MCF 10A (cell line): ENCODE measurements at places on chromosomes 1 and 21. TPM values are rescaled to one million over a fixed set of nuclear protein-coding genes. Genes with fewer than 3 reads are reported as not detected.
A peak's percentile ranks its signal among the peaks of the same experiment; 100 is the strongest.

GRCh38 chr1:39829791-39830533 lies 41.3 kb upstream of the BMP8B start:
- H3K4me1 ChIP-seq = no peaks in the 10 kb centered on the region
- DNase-seq = no peak
- no peaks in the 10 kb centered on the region for H3K36me3 ChIP-seq
- no peak overlapping the region for H3K27ac ChIP-seq
- H3K4me3 ChIP-seq = no peak overlapping the region

The NEK7 gene
- total RNA-seq = 51.1 and 54.4 TPM in 2 replicates

DNA sequence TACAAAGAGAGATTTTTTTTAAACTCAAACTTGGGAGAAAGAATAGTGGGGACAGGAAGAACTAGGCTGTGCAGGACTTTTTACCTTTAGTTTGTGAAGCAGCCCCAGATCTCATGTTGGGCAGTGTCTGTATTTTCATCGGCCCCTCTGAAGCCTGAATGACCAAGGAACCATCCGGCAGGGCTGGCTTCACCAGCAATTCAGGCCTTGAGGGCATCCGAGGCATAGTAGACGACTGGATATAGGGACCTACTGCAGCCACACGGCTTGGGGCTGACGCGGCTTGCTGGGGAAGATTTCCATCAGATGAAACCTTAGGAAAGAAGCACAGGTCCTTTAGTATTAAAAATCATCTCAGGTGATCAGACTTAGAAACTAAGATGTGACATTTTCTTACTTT lies 43.7 kb downstream of the TP53BP2 start:
- H3K27me3 ChIP-seq = no peaks in the 10 kb centered on the region
- no peak for DNase-seq
- H3K27ac ChIP-seq = no peak overlapping the region
- H3K36me3 ChIP-seq = peaks cover 92% of the 10 kb centered on the region
- H3K4me3 ChIP-seq = no peak overlapping the region

The LYPD8 gene
- total RNA-seq = not detected in 2 replicates

The FCGR1A gene
- total RNA-seq = not detected in 2 replicates

- no peak overlapping the region for H3K4me3 ChIP-seq
- no peak overlapping the region for H3K27ac ChIP-seq
- peaks cover 11% of the 10 kb centered on the region for H3K36me3 ChIP-seq
- DNase-seq = no peak
These were observed 94.4 kb upstream of the KRTAP19-8 start for GRCh38 chr21:31132574-31133242.

The HSF2BP gene
- 5.3 and 6.8 TPM in 2 replicates for total RNA-seq

DNA sequence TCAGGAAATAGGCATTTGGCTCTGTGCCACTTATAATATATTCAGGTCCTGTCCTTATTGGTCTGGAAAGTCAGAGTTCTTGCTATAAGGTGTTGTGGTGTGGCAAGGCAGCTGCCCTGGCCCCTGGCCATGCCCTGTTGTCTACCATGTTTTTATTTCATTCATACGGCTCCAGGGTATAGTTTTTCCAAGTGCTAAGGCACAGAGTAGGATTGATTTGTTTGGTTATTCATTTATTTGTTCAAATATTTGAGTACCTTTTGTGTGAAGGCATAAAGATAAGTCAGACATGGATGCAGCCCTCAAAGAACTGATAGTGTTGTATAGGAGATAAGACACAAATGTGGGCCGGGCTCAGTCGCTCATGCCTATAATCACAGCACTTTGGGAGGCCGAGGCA lies 10.1 kb downstream of the ZBTB8B start:
- no peaks in the 10 kb centered on the region for H3K4me1 ChIP-seq
- no peak overlapping the region for H3K4me3 ChIP-seq
- H3K27ac ChIP-seq = no peak overlapping the region
- H3K36me3 ChIP-seq = no peaks in the 10 kb centered on the region
- peaks cover 12% of the 10 kb centered on the region for H3K27me3 ChIP-seq

- H3K27me3 ChIP-seq = no peaks in the 10 kb centered on the region
- DNase-seq = no peak
- peak overlapping the region; percentile 17 for H3K4me3 ChIP-seq
- H3K36me3 ChIP-seq = peaks cover 4% of the 10 kb centered on the region
- no peak overlapping the region for H3K27ac ChIP-seq
These were observed 2.7 kb downstream of the WDTC1 start for GRCh38 chr1:27237112-27237511.

The PLA2G4A gene
- 2.1 and 3.8 TPM in 2 replicates for total RNA-seq

DNA sequence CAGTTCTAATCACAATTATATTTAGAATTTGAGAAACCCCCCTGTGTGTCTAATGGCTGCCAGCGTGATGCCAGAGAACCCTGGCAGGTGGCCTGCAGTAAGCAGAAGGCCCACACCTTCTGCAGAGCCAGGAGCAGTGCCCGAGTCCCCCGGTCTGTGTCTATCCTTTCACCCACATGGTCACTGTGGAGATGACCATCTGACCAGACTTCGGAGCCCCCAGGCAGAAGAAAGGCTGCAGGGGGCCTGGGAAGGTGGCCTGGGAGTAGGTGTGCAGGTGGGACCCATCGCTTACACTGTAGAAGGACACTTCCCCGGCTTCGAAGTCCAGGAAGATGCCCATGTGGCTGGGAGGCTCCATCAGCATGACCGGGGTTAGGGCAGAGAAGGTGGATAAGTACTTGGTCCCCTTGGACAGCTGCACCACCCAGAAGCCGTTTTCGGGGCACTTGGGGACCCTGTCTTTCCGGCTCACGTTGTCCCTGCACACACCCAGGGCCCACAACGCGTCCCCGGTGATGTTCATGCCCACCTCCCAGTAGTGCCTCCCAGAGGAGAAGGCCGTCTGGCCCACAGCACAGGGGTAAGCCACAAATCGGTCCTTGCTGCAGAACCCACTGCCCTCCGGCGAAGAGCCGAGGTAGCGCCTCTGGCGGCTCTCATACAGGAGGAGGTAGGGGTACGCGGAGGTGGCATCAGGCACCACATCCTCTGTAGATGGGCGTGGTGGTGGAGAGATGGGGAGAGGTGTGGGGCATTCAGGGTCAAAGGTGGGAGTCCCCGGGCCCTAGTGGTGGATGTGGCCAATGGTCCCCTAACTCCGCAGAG lies 1.6 kb upstream of the TRIM11 start:
- H3K36me3 ChIP-seq = peaks cover 15% of the 10 kb centered on the region
- DNase-seq = no peak
- peaks cover 43% of the 10 kb centered on the region for H3K4me1 ChIP-seq

The ZBTB8B gene
- not detected in 2 replicates for total RNA-seq
